C1 segment of cervical spinal cord (tissue), 14 donors: ENCODE measurements at places on chromosomes 3 and 15.

DNA sequence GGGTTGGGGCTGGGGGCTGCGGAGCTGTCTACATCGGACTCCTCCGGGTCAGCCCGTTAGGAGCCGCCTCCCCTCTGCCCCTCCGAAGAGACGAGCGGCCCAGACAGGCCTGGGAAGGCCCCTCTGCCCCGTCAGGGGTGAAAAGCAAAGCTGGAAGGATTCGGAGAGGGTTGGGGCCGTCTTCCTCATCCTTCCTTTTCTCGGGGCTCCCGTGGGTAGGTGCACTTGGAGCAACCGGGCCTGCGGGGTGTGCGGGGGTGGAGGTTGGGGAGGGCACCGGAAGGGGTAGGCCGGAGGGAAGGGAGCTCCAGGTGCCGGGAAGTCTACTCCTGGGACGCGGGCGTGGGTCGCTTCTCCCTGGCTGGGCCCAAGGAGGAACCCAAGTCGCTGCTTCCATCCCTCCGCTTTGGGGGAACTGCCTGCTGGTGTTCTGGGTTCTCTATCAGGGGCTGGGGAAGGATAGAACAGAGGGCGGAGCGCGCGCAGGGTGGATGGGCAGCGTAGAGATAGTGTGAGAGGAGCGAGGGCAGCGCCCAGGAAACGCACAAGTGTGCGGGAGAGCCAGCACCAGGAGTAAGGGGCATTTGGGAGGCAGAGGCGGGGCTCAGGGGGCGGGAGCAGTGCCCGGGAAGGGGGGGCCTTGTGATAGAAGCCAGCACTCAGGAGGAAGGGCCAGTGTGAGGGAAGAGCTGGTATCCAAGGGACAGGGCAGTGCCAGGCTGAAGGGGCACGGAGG, 590 bp downstream of the POLR2H start:
- peak; percentile 81 for DNase-seq

DNA sequence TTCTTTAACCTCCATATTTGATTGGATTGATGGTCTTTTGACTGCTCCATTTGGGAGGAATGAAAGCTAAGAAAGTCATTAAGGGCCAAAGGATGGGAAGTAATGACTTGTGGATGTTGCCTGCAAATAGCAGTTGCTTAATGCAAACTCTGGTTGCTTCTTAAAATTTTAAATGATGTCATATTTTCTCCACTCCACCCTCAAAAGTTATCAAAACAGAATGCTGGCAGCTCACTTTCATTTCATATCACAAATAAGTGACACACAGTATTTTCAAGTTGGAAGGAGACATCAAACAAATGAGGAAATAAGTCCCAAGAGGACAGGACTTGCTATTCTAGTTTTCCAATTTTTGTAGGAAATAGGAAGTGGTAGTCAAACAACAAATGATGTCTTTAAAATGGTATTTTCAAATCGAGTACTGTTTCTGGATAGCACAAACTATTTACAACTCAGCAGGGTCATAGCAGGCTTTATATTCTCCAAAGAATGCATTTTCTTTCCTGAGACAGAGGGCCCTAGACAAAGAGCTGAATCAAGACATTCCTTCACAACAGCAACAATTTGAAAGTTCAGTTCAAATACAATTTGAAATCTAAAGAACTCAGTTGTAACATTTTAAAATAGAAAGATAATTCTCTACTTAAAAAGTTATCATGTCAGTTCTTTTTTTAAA, 165.1 kb upstream of the UBE2E1 start:
- DNase-seq: no peak

DNA sequence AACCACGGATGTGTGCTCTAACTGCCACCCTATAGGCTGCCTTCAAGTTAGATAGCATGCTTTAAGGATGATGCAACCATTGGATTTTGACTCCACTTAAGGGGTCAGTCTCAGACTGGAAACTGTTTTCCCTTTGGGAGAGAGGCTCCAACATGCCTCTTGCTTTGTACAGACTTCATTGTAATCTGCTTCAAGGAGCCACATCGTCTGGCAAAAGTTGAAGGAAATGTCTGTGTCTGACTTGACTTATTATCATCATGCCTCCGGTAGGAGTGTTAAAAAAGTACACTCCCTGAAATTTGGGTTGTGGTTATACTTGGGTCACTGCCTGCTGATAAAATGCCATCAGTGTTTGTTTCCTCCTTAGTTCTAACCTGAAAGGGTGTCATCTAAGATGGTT, 245.4 kb upstream of the CDIN1 start:
- DNase-seq: no peak

- DNase-seq: no peak
Measured at GRCh38 chr3:39095778-39096177, 11.6 kb downstream of the GORASP1 start.

- no peak for DNase-seq
Measured at GRCh38 chr3:181382656-181383055, 329.1 kb upstream of the SOX2 start.

DNA sequence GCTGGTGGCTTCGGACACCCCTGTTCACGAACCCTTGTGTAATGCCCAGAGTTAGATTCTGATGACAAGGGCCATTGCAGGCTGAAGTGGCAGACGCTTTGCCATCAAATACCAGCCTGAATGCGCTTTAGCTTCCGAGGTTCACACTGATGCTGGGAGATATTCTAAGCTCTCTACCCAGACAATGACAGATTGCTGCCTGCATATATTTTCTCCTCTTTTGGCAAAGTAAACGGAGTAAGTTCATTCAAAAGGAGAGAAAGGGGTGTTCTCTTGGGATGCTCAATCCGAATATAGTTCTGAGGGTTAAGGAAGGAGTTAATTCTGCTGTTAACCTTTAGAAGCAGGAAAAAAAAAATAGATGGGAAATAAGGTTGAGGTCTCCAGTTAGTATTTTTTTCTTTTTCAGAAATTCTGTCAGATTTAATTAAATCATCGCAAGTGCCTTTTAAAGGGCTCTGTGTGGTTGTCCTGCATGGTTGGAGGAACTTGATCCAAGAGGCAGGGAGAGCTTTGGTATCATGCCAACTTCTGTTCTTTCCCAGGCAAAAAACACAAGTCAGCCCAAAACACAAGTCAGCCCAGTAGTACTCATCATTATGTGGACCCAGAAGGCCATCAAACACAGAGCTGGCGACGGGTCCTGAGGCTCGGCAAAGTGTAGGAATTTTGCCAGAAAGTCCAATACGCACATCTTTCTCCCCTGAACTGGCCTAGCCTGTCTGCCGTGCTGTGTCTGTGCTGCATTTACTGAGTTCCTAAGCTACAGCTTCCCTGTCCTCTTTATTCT, 70.9 kb upstream of the ST8SIA2 start:
- DNase-seq: peak; percentile 3

- DNase-seq: no peak
Measured at GRCh38 chr3:55406696-55407425, 80.2 kb downstream of the WNT5A start.

DNA sequence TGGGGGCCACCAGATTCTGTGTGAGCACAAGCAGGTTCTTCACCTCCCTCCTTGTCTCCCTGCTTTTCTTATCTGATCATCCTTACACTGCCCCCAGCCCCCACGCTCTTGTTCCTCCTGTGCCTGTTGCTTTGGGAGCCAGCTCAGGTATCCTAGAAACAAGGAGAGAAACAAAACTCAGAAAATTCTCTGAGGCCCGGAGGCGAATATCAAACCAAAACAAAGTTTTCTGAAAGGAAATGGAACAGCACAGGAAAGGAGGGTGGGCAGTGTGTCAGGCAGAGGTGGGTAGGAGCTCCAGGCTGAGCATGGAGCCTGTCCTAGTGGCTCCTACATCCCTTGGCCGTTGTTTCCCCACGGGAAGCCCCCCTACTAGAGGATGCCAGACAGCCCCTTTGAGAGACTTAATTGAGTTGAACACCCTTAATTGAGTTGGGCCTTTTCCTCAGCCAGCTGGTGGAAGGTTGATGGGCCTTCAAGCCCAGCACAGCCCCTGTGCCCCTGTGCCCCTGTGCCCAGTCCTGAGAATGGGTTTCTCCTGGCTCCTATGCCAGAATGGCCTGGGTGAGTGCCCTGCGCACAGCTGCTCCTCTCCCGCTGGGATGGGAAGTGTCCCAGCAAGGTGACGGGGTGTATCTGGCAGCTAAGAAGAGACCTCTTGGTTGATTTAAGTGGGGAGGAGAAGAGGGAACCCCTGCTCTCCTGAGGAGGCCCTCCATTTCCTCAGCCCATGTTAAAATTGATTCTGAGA, 22.8 kb upstream of the JMJD7 start:
- DNase-seq: no peak

DNA sequence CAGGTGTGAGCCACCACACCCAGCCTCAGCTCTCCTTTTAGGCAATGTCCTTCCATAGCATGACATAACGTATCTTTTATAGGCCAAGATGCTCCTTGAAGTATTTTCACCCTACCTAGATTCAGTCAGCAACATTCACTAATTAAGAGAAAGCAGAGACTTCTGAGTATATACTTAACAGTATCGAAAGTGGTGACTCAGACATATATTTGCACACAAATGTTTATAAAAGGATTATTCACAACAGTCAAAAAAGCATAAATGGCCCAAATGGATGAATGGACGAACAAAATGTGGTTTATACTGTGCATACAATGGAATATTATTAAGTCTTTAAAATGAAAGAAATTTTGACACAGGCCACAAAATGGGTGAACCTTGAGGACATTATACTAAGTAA, 108.6 kb downstream of the ZNF385D start:
- no peak for DNase-seq

- no peak for DNase-seq
Measured at GRCh38 chr15:48466820-48467219, 135.6 kb downstream of the DUT start.

- no peak for DNase-seq
Measured at GRCh38 chr3:181974198-181974597, 262.5 kb downstream of the SOX2 start.

DNA sequence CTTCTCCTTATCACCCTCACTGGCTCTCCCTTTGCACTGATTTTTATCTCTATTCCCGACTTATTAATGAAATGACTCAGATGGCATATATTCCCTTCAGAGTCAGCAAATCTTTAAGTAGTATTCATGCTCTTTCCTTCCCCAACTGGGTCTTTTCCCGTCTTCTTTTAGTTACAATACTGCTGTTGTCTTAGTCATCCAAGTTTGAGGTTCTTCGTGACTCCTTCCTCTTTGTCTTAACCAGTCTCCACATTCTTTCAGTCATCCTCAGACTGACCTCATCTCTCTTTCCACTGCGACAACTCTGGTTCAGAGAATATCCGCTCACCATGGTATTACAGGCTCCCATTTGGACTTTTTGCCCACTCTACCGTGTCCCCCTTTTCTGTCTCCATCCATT, 12.4 kb downstream of the WDR5B start:
- no peak for DNase-seq

DNA sequence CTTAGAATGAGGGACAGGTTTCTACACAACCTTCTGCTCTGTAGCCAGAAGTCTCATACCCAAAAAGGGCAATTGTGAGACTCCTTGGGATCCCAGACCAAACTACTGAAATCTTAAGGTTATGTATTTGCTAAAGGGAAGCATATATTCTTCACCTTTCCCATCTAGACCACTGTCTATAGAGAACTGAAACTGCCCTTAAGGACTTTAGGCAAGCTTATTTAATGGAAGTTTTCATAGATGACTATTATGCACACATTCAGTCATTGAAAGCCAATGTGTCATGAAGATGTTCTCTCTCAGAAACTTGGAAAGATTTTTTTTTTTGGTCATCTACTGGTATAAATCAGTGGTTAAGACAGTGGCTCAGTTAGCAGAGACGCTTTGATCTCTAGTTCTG, 365.3 kb downstream of the MCTP2 start:
- no peak for DNase-seq

DNA sequence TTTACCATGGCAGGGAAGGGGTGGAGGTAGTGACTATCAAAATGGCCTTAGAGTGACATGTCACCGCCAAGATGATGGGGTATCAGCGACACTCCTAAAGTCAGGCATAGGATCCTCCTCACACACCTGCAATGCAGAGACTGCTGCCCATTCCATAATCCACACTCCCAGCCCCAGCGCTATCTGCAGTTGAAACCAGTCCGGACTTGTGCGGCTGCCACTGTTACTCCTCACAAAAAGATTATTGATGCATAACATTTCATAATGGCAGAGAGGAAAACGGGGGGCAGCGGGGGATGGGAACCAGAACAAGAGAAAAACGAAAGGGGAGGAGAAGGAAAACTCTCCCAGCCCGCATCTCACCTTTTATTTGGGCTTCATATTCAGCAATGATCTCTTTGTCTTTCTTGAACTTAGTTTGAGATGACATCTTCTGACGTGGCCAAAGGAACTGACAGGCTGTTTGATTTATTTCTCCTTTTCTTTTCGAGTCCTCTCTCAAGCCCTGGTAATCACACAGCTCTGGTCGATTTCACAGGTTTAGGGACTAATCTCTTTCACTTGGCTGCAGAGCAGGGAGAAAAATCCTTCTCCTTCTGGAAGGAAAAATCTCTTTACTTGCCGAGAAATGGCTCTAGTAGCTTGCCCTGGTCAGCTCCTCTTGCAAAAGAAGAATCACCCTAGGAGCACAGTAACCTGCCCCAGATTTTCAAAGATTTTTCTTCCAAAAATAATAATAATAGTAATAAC, 749 bp downstream of the SRGAP3 start:
- no peak for DNase-seq

DNA sequence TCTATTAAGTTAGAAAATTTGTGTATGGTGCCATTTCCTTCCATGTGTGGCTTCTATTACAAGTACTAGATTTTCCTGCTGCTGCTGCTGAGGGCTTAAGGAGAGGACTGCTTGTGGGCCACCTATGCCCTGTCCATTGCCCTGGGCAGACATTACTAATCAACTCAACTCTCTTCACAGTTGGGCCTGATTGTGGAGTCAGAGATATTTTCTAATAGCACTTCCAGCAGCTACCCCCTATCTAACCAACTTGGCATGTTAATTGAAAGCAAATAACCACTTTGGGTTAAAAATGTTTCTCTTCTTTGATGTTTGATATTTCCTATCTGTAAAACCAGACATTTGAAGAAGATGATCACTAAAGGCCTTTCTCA, 242.0 kb downstream of the EDEM1 start:
- no peak for DNase-seq

DNA sequence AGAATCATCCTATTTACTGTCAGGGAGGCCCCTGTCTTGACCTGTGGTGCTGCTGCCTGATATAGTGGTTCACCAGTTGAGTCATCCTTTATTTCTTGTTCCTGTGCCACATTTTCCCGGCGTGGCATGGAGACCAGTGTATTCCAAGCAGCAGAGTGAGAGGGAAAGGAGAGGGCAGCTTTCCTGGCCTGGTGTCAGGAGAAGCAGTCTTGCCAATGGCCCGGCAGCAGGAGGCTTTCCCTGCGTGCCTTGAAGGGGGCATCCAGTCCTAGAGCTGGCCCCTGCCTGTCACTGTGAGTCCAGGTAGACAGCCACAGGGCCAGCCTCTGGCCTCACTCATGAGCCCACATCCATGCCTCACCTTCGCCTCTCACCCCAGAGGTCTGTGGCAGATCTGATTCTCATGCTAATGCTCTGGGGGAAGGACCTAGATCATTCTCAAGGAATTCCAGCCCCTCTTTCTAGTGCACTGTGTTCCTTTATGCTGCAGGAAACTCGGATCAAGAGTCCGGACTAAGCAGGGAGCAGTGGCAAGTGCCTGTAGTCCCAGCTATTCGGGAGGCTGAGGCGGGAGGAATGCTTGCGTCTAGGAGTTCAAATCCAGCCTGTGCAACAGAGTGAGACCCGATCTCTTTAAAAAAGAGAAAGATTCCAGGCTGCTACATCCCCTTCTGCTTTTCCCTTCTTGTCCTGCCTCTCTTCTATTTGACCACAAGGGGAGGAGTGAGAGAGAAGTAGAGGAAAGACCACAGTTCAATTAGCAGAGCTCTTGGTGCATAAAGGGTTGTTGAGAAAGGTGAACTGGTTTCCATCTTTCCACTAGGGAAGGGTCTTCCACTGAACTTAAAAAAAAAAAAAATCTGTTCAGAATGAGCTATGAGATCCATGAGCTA, 66.8 kb upstream of the HACD2 start:
- no peak for DNase-seq

- DNase-seq: no peak
Measured at GRCh38 chr3:52912885-52913731, 15.8 kb upstream of the STIMATE start.
